ENCODE measurements at places on chromosomes 2 and 18.

GRCh38 chr2:68749345-68749744, 14.7 kb downstream of the ARHGAP25 start:
- DNase-seq: no peak

DNA sequence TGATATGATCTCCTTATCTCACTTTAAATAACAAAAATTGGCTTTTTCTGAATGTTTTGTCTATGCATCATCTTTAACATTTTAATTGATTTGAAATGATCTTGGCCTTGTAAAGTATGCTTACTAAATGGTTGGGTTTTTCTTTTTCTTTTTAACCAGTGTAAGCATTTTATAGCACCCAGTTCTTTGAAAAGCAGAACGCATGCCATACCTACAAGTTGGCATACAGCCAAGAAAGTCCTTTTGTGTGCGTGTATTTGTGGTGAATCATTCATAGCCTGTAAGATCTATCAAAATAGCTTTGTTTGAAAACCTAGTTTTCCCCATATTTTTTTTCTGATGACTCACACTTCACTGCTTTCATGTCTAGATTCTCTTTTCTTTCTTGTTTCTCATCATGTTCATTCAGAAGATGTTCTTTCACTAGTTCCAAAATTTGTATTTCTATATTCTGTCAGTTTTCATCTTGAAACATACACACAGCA, 4.1 kb upstream of the VRK2 start:
- DNase-seq: no peak

DNA sequence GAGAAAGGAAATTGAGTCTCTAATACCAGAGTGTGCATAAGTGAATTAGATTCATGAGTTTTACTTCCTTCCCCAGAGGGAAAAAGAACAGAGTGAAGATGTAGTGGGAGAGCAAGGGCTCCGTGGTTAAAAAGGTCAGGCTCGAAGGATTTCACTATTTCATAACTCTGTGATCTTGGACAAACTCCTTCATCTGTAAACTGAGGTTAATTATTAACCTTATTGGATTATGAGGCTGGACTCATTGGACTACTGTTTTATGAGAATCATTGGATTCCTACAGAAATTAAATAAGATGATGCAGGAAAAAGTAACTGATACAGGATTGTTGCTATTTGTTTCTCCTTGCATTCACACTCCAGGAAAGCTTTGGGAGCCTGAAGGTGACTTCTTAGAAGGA, 45.0 kb downstream of the SRD5A2 start:
- DNase-seq: no peak

DNA sequence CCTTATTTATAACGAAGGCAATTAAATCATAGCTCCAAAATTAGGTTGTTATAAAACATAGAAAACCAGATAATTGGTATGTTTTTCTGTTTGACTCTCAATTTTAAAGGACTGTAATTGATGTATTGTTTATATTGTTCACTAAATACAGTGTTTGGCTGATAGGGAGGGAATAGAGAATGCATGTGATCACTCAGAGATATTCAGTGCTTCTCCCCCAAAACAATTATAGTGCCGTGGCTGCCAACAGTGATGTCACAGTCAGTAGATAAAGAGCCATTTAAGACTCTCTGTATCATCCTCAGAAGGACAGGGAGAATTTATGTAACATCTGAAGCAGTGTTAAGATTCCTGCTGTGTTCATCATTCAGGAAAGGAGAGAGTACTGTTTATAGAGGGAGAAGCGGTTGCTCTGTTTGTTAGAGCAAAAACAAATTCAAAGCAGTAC, 69.6 kb downstream of the PHLPP1 start:
- DNase-seq: no peak

GRCh38 chr2:175557810-175558377, 376.4 kb upstream of the ATP5MC3 start:
- DNase-seq: no peak

- no peak for DNase-seq
Measured at GRCh38 chr2:203341741-203342310, 13.6 kb downstream of the ABI2 start.

GRCh38 chr2:226712941-226713340, 86.7 kb downstream of the IRS1 start:
- no peak for DNase-seq

- DNase-seq: no peak
Measured at GRCh38 chr2:180571559-180571958, 408.8 kb upstream of the UBE2E3 start.

DNA sequence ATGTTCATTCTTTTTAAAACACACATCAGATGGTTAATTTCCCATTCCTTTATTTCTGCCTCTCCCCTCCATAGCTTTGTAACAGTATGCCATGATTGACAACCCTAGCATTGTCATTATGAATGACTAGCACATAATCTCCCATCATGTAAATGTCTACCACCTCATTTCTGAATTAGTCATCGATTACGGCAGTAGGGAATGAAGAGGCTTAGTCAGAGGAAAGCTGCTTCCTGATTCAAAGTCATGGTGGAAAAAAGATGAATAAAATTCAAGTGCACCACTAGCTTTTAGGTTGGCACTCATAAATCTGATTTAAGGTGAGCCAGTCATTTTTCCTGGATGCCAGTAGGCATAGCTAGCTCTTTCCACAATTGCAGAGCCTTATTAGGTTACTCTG, 19.1 kb upstream of the ACMSD start:
- no peak for DNase-seq

GRCh38 chr2:126222278-126222677, 433.7 kb upstream of the GYPC start:
- DNase-seq: no peak

DNA sequence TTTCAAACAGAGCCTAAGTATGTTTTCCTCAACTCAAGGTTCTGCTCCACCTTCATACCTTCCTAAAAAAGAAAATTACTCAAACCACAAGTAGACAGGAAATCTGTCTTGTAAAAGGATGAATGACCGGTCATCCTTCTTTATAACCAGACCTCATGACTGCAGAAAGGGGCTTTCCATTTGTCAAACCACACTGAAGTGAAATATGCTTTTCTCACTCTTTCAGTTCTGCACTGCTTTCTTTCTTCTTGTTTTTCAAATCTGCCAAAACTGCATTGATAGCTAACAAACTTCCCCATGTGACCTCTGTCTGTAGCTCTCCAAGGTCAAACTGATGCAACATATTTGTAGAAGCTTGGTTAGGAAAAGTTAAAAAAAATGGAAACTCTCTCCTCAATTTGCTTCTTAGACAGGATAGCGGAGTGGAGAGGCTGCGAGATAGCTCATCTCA, 308.9 kb upstream of the CCDC68 start:
- no peak for DNase-seq

DNA sequence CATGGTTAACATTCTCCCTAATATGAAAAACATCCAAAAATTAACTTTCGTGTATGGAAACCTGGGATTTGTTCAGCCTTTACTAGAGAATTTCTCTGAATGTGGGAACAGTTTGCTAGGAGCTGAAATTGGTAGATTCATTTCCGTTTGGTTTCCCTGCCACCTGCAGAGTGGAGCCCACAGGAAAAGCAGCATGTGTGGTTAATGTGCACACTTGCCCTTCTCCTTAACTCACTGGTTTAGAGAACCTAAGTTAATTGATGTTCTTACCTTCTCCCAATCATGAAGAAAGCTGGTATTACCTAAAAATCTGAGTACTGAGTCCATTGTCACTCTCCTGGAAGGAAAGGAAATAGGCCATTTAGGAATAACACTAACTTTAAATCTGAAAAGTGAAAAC, 37.6 kb upstream of the ASXL3 start:
- no peak for DNase-seq

DNA sequence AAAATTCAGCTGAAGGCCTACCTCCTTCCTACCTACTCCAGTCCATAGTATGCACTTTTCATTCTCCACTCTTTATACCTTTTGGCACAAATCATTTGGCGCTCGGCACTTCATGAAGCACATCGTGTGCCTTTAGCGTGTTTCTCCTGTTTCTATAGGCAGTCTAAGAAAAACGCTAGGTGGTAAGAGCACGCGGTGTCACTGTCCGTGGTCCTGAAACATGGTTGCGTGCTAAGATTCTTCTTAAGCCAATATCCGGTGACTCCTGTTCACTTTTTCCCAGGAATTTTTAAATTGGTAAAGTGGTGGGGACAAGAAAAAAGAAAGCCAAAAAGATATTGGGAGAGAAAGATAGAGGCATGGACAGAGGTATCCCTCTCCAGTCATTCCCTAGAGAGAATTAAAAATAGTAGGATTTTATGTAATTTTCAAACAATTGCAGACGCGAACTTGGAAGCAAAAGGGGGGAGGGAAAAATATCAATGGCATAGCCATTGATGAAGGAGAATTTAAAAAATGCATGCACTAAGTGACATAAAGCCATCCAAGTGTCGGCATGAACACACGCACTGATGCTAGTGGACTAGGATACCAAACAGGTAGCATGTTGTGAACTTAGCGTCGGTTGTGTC, 1.4 kb upstream of the CTNNA2 start:
- no peak for DNase-seq

GRCh38 chr2:187851955-187852561, 297.8 kb upstream of the TFPI start:
- DNase-seq: no peak

DNA sequence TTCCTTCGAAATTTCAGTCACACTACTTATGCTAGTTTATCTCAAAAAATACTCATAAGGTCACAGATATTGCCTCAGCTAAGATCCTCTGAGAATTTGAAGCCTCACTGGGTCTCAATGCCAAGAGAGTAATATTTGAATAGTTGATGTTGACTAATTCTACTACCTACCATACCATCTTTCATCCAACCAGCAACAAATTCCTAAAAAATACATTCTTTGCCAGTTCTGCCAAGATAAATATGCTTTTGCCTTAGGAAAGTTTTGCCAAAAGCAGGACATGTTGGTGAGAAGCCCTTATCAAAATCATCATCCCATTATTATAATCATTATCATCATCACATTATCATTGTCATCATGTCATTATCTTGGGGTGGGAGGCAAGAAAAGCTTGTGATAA, 544.6 kb upstream of the ZEB2 start:
- no peak for DNase-seq

DNA sequence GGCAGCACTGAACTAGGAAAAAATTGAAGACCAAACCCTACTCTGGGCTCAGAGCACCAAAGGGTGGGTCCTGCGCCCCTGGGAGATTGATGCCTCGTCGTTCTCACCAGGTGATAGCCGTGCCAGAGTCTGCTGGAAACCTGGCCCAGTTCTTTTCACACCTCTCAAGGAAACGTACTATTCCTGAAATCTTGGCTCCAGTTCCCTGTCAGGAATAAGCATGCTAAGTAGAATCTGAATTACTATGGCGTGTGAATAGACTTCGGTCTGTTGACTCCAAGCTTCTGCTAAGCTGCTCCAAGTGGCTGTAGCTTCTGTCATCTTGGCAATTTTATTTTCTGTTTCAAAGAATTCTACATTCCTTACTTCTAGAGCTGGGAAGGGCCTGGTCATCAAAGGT, 75.4 kb downstream of the MARCHF4 start:
- no peak for DNase-seq

DNA sequence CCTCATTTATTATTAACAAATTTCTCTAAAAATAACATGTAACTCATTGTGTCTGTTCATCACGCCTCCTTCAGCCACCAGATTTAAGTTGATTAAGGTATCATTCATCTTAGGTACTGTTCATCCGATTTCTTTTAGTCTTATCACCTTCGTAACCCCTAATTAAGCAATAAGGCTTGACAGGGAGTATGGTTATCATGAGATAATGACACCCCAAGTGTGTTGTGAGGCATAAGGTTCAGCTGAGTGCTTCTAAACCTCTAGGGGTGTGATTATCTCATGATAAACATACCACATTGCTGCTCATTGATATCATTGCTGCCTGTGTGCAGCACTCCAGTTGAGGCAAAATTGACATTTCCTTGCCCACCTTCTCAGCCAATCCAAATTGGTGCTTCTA, 158.9 kb upstream of the BOD1L2 start:
- no peak for DNase-seq

GRCh38 chr2:160368988-160369930, 124.3 kb downstream of the RBMS1 start:
- no peak for DNase-seq

- no peak for DNase-seq
Measured at GRCh38 chr2:233285921-233286320, 21.7 kb upstream of the SAG start.

- no peak for DNase-seq
Measured at GRCh38 chr2:193883820-193884219, 1689.1 kb upstream of the TMEFF2 start.

- DNase-seq: no peak
Measured at GRCh38 chr2:109419960-109420370, 193.8 kb downstream of the SEPTIN10 start.
